ENCODE measurements at places on chromosomes 6 and 20. TPM values are rescaled to one million over a fixed set of nuclear protein-coding genes. Genes with fewer than 3 reads are reported as not detected.

TBC1D32 gene
- total RNA-seq = 7.9 TPM

MEP1A gene
- not detected for total RNA-seq

BAG2 gene
- total RNA-seq = 13.1 TPM

COX4I2 gene
- total RNA-seq = not detected

SLC22A7 gene
- not detected for total RNA-seq

RBL1 gene
- total RNA-seq = 53.7 TPM

NRSN1 gene
- not detected for total RNA-seq

RHAG gene
- total RNA-seq = not detected

INSM1 gene
- 30.1 TPM for total RNA-seq

RPN2 gene
- total RNA-seq = 223 TPM

PLCB4 gene
- not detected for total RNA-seq

TFB1M gene
- total RNA-seq = 27.7 TPM

GRCh38 chr6:48511378-48511777 is 400.4 kb upstream of the PTCHD4 start:
- no peaks in the 10 kb centered on the region for H3K36me3 ChIP-seq
- no peak overlapping the region for H3K4me3 ChIP-seq
- no peaks in the 10 kb centered on the region for H3K4me1 ChIP-seq
- DNase-seq = no peak
- no peak overlapping the region for H3K27ac ChIP-seq

- peaks cover 1% of the 10 kb centered on the region for H3K27me3 ChIP-seq
- H3K4me1 ChIP-seq = peaks cover 33% of the 10 kb centered on the region
- H3K36me3 ChIP-seq = peaks cover 7% of the 10 kb centered on the region
Observed at GRCh38 chr20:23349338-23350195, 1.0 kb upstream of the NXT1 start.

DNA sequence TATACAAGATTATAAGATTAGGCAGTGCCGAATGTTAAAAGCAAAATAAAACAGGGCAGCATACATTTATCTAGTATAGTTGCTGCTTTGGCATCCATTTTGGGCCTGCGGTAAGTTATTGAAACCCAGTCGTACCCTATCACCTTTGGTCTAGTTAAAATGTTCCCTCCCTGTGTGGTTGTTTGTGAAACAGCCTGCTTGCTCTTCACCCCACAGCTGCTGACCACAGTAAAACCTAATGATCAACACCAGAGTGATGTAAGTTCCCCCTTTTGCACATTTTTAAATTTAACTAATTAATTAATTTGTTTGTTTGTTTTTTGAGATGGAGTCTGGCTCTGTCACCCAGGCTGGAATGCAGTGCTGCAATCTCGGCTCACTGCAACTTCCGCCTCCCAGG is 50.3 kb upstream of the TXNDC5 start:
- H3K4me1 ChIP-seq = no peaks in the 10 kb centered on the region
- no peak for DNase-seq
- H3K36me3 ChIP-seq = no peaks in the 10 kb centered on the region
- peaks cover 3% of the 10 kb centered on the region for H3K27me3 ChIP-seq

GRCh38 chr6:28900577-28901256 is 23.1 kb downstream of the TRIM27 start:
- peaks cover 10% of the 10 kb centered on the region for H3K4me1 ChIP-seq
- no peak overlapping the region for H3K27ac ChIP-seq
- H3K27me3 ChIP-seq = peaks cover 4% of the 10 kb centered on the region
- H3K36me3 ChIP-seq = peaks cover 35% of the 10 kb centered on the region
- H3K4me3 ChIP-seq = no peak overlapping the region

DNA sequence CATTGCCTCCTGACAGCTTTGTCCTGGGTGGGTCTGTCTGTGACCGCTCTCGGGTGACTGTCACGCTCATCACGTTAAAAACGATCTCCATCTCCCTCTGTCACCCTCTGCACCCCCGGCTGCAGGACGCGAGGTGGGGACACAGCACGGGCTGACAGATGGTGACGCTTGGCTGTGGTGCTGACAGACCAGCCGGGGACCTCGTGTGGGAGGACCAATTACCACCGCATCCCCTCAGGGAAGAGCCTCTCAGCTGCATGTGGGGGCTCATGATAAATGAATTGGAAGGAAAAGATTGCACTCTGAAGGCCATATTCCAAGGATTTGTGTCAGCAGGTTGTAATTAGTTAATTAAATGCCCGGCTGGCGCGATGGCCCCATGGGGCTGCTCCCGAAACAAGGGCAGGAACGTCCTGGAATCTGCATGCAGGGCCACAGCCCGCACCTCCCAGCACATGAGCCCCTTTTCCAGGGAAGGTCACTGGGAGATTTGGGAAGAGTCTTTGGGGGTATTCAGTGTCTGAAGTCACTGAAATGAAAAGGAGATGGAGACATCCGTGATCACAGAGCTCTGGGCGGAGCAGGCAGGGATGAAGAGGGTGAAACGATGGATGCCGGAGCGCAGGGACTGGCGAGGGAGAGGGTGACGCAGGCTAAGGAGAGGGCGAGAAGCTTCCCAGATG is 87.1 kb downstream of the ERMARD start:
- no peaks in the 10 kb centered on the region for H3K27me3 ChIP-seq
- H3K36me3 ChIP-seq = no peaks in the 10 kb centered on the region
- no peaks in the 10 kb centered on the region for H3K4me1 ChIP-seq
- H3K4me3 ChIP-seq = no peak overlapping the region
- peak overlapping the region; percentile 46 for H3K27ac ChIP-seq

DNA sequence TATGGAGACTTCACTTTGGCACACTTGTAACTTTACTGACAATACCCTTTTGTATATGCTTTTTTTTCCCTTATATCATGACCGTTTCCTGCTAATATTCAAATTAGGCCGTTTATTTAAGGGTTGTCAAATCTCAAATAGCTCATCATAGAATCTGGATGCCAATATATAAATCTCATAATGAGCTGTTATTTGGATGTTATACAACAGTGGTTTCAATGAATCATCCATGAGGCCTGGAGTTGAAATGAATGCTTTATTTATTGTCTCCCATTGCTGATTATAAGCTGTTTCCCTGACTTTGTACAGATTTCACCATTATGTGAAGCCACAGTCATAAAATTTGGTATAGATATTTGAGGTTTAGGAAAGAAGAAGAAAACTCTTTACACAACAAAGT is 256.1 kb downstream of the PLCB1 start:
- no peak overlapping the region for H3K4me3 ChIP-seq
- H3K36me3 ChIP-seq = no peaks in the 10 kb centered on the region
- H3K4me1 ChIP-seq = no peaks in the 10 kb centered on the region
- H3K27ac ChIP-seq = no peak overlapping the region
- no peak for DNase-seq
- peaks cover 1% of the 10 kb centered on the region for H3K27me3 ChIP-seq

GRCh38 chr6:84718038-84718955 is 46.1 kb downstream of the TBX18 start:
- no peaks in the 10 kb centered on the region for H3K4me1 ChIP-seq
- no peak overlapping the region for H3K4me3 ChIP-seq
- no peaks in the 10 kb centered on the region for H3K36me3 ChIP-seq
- no peak overlapping the region for H3K27ac ChIP-seq
- DNase-seq = no peak

- H3K27me3 ChIP-seq = no peaks in the 10 kb centered on the region
- no peak overlapping the region for H3K27ac ChIP-seq
- no peaks in the 10 kb centered on the region for H3K36me3 ChIP-seq
- H3K4me1 ChIP-seq = no peaks in the 10 kb centered on the region
Observed at GRCh38 chr6:68473433-68474210, 161.5 kb upstream of the ADGRB3 start.

GRCh38 chr6:111086685-111087084 is 618 bp upstream of the SLC16A10 start:
- H3K4me3 ChIP-seq = peak overlapping the region; percentile 70
- DNase-seq = no peak
- H3K27me3 ChIP-seq = peaks cover 14% of the 10 kb centered on the region

DNA sequence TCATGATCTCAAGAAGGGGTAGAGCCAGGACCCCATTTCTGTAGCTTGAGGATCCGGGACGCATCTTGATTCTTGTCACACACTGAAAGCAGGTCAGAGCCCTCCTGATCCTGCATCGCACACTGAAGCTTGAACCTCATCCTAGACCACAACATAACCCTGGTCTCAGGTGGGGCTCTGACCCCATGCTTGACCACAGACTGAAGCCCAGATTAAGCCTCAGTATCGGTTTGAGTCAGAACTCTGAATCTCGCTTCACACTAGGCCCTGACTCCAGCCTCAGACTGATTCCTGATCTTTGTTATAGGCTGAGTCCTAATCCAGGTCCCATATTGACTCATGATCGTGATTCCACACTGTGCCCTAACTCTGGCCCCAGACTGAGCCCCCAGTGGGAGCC is 8.5 kb upstream of the RSPO4 start:
- no peak for DNase-seq
- no peak overlapping the region for H3K27ac ChIP-seq
- H3K4me1 ChIP-seq = no peaks in the 10 kb centered on the region
- H3K27me3 ChIP-seq = no peaks in the 10 kb centered on the region
- H3K36me3 ChIP-seq = no peaks in the 10 kb centered on the region

DNA sequence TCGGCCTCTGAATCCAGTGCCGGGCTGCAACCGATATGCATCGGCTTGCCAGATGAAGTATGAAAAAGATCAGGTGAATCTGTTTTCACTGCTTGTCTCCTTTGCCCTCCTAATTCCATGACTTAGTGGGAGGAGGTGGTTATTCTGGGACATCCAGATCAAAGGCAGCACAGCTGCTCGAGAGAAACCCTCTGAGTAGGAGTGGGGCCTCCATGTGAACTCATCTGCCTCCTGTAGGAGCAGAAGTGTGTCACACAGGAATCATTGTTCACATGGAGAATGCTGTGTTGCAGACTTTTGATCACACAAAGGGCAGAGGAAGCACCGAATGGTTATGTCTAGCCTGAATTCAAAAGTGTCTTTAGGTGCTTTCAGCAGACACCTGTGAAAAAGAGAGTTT is 73.1 kb upstream of the SLC22A1 start:
- no peak overlapping the region for H3K4me3 ChIP-seq
- peaks cover 27% of the 10 kb centered on the region for H3K4me1 ChIP-seq
- H3K36me3 ChIP-seq = peaks cover 78% of the 10 kb centered on the region

GRCh38 chr20:1448081-1448620 is 18.5 kb downstream of the NSFL1C start:
- H3K27ac ChIP-seq = no peak overlapping the region
- H3K4me1 ChIP-seq = no peaks in the 10 kb centered on the region
- no peak for DNase-seq

DNA sequence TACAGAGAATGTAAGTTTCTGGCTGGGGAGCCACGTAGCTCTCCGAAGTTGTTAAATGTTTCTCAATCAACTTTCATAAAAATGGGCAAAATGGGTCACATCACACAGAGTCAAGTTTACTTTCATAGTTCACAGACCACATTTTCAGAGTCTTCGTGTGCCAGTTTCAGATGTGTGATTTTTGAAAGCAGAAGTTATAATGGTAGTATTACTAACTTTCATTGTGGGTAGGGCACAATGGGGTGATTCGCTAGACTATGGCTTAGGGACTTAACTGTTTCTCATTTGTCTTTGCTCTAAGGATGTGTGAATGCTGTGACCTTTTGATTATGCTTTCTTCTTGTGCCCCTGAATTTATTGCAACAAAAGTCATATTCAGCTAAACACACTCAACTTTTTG is 109.0 kb upstream of the SUPT3H start:
- H3K4me1 ChIP-seq = peaks cover 45% of the 10 kb centered on the region
- no peak overlapping the region for H3K27ac ChIP-seq
- H3K27me3 ChIP-seq = no peaks in the 10 kb centered on the region
- H3K4me3 ChIP-seq = no peak overlapping the region

- H3K4me3 ChIP-seq = no peak overlapping the region
- no peak for DNase-seq
- H3K4me1 ChIP-seq = no peaks in the 10 kb centered on the region
- H3K27ac ChIP-seq = no peak overlapping the region
- no peaks in the 10 kb centered on the region for H3K36me3 ChIP-seq
Observed at GRCh38 chr6:160956300-160957035, 35.1 kb upstream of the MAP3K4 start.

- no peak for DNase-seq
- H3K36me3 ChIP-seq = no peaks in the 10 kb centered on the region
- no peaks in the 10 kb centered on the region for H3K4me1 ChIP-seq
- no peak overlapping the region for H3K27ac ChIP-seq
- no peaks in the 10 kb centered on the region for H3K27me3 ChIP-seq
Observed at GRCh38 chr6:145681965-145682364, 53.4 kb downstream of the EPM2A start.

DNA sequence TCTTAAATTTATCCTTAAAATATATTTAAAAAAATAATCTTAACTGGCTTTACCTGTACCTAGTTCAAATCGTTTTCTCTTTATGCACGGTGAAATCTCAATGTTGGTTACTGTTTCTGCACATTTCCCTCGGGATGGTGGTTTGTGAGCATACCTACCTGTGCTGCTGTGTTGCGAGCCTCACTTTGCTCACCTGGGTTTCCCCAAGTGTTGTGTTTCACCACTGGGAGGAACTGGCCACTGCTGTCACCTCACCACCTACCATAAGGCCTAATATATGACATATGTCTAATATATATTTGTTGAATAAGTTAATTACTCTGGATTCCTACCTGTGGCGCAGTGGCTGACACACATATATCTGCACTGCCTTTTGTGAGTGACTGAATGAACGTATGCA is 493.5 kb upstream of the FLRT3 start:
- no peak for DNase-seq
- H3K4me1 ChIP-seq = no peaks in the 10 kb centered on the region
- H3K4me3 ChIP-seq = no peak overlapping the region
- no peaks in the 10 kb centered on the region for H3K27me3 ChIP-seq
- H3K27ac ChIP-seq = no peak overlapping the region
- no peaks in the 10 kb centered on the region for H3K36me3 ChIP-seq

DNA sequence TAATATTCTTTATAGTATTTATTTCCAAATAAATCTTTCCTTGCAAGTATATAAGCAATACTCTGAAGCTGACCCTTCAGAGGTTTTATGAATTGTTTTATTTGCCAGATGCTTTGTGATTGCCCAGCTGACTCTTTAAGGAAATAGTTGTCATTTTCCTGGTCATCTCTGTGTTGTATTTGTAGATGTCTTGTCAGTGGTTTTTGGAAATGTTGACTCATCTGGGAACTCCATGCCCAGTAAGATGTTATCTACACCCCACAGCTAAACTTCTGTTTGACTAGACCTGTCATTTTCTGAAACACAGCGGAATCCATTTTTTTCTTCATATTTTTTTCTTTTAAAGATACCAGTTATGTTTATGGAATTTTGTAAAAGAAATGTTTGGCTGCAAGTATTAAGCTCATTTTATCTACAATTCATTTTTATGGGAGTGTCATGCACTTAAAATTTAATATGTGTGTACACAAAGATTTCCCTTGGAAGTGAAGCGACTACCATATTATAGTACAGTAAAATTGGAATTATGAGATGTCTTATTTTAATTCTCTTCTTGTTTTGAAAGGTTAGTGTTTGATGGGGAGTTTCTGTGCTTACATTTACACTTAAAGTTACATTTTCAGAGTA is 491.0 kb downstream of the NKAIN2 start:
- no peaks in the 10 kb centered on the region for H3K27me3 ChIP-seq
- H3K36me3 ChIP-seq = no peaks in the 10 kb centered on the region

- peaks cover 1% of the 10 kb centered on the region for H3K36me3 ChIP-seq
- H3K4me3 ChIP-seq = no peak overlapping the region
- DNase-seq = no peak
- H3K27me3 ChIP-seq = peaks cover 2% of the 10 kb centered on the region
- H3K27ac ChIP-seq = no peak overlapping the region
Observed at GRCh38 chr6:45722876-45723275, 292.8 kb downstream of the CLIC5 start.
